AG09319 (cell line): ENCODE measurements at places on chromosomes 11 and 22.
A peak's percentile ranks its signal among the peaks of the same experiment; 100 is the strongest.

- no peak for DNase-seq
Observed at GRCh38 chr22:48714231-48714630, 1113.4 kb downstream of the BRD1 start.

DNA sequence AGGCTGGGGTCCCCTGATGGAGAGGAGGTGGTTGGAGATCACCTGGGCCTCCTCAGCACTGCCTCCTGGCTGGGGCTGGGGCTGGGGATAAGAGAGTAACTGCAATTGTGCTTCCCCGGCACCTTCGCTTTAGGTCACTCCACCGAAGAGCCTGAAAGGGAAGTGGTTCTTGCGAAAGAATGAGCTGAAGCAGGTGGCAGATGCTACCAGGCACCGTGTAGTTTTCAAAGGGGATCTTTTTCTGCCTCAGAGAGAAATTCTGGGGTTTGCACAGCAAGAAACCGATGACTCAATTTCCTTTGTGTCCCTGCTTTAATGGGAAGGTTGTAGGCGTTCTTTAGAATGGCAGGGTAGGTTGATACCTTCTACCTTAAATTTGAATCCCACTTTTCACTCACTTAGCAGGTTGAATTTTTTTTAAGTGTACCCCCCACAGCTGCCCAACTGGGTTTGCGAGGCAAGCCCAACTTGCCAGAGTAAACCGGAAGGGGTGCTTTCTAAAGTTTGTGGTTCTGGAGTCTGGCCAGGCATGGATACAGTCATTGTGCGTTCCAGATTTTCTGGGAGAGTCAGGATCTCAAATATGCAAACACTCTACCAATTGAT, 5.3 kb downstream of the CD44 start:
- DNase-seq: peak; percentile 64

- DNase-seq: no peak
Observed at GRCh38 chr11:30143098-30143705, 87.6 kb upstream of the FSHB start.

GRCh38 chr22:19622061-19622441, 92.3 kb upstream of the SEPTIN5 start:
- no peak for DNase-seq

DNA sequence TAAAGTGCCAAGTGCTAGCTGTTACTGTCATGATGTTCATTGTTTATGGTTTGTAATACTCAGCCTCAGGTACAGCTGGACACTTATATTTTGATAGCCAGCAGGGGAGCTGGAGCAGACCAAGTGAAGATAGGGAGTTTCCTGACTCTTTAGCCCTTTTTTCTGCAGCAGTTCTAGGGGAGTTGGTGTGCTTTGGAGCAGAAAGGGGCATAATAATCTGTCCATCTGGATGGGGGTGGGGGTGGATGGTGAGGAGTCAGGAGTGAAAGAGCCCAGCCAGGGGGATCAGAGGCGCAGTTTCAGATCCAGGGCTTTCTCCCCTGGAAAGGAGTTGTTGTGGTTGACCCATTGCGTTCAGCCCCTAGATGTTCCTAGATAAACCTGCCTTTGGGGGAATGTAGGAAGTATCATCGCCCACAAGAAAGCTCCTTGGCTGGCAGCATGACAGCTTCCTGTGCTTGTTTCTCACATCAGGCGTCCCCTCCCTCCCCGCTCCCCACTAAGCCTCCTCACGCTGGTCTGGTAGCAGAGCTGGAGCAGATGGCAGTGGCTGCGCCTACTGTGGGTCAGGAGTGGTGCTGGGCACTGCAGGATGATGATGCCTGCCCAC, 41.9 kb downstream of the MED15 start:
- no peak for DNase-seq

- DNase-seq: no peak
Observed at GRCh38 chr11:78469896-78470295, 52.3 kb upstream of the GAB2 start.
